Cortex of kidney (tissue), 1 donor: ENCODE measurements at places on chromosomes 6 and 20.

DNA sequence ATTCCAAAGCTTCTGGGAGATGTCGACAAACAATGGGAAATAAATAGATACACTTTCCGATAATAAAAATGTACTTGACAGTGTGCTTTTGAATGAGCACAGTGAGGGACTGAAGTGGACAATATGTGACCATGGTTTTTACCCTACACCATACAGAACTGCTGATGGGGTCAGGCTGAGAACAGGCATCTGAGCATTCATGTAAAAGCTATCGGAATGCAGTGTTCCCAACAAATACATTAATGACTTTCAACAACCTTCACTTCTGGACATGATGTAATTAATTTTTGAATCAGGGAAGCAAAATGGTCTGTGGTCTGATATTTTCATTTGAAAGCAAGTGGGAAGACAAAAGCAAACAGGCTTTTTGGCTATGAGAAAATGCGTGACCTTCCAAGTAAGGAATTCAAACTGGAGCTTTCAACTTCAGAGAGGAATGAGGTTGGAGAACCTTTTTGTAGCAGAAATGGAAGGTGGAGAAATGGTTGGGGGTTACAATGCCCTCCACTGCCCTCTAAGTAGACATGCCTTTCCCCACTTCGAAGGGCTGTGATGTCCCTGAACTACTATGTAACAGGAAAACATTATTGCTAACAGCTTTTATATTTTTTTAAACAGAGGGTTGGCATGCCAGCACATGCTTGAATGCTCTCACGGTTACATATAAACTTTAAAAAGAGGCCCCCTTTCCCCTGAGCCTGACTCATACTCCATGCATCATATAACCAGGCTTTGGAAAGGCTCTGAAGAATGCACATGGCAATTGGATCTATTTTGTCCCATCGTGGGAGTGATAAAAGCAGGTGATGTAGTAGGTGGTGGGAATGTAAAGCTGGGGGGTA lies 203.5 kb upstream of the CITED2 start:
- no peak for DNase-seq

GRCh38 chr20:62717933-62718332 lies 9.3 kb downstream of the NTSR1 start:
- no peak for DNase-seq

DNA sequence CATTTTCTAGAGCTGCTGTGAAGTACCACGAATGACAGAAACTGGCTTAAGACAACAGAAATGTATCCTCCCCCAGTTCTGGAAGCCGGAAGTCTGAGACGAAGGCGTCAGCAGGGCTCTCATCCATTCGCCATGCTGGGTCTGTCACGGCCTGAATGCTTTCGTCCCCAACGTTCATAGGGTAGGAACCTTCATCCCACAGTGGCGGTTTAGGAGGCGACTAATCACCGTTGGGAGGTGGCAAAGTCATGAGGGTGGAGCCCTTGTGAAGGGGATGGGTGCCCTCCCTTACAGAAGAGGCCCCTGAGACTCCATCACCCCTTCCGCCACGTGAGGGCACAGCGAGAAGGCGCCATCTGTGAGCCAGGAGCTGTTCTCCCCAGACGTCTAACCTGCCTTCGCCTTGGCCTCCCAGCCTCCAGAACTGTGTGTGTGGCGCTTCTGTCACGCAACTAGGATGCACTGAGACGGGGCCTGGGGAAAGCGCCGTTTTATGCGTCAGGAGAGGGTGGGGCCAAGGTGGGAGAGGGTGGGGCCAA lies 250.3 kb downstream of the TTLL2 start:
- no peak for DNase-seq

DNA sequence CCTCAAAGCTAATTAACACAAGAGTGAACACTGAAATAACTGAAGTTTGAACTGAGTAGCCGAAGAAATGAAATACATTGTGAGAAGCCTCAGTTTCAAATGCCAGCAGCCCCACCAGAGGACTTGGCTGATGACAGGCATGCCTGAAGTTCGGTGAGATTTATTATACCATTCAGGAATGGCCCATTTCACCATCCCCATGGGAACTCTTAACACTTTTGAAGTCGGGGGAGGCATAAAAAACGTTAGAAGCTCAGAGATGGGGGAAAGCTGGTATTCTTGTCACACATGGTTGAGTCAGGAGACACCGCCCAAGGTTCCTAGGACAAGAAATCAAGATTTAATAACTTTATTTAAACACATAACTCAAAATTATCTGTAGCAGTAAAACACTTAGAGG lies 17.6 kb upstream of the SLC22A3 start:
- DNase-seq, result no peak

GRCh38 chr20:49445176-49445575 lies 37.3 kb downstream of the KCNB1 start:
- no peak for DNase-seq

DNA sequence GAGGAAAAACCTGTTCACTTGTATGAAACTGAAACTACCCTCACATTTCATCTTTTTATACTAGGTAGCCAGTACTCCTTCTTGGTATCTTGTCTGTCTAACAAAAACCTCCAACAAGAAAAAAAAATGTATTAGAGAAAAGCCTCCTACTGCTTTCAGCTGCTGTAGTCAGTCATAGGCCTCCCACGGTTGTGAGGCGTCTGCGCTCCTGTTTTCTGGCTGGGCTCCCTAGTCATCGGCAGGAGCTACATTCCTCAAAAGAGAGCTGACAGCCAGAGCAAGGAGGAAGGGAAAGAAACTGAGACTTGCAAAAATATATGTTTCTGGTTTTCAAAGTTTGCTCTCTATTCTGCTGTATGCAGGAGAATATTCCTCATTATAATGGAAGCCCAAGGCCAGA lies 517.0 kb downstream of the LMBRD1 start:
- no peak for DNase-seq

DNA sequence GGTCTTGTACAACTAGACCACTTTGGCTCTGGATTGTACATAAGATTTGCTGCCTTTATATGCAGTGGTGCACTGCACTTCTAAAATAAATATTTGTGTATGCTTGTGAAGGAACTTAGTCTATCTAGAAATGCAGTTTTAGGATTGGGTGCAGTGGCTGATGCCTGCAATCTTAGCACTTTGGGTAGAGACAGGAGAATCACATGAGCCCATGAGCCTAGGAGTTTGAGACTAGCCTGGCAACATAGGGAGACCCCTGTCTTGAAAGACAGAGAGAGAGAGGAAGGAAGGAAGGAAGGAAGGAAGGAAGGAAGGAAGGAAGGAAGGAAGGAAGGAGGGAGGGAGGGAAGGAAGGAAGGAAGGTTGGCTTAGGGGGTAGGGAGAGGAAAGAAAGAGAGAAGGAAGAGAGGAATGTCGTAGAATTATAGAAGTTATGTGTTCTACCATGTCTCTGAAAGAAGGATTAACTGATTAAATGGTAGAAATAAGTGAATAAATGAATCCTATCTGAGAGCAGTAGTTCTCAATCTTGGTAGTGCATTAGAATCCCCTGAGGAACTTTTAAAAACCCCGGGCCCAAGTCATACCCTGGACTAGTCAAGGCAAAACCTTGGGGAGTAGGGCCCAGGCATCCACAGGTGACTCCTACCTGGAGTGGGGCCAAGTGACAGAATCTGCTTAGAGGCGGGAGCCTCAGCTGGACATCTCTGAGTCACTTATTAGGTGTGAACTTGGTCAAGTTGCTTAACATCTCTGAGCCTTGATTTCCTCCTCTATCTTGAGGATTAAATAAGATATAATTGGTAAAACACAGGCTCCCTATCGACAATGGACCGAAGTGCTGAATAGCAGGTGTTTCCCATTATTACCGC lies 130.3 kb downstream of the ZNF217 start:
- DNase-seq, result no peak
